ENCODE measurements at places on chromosomes 12 and 14.

DNA sequence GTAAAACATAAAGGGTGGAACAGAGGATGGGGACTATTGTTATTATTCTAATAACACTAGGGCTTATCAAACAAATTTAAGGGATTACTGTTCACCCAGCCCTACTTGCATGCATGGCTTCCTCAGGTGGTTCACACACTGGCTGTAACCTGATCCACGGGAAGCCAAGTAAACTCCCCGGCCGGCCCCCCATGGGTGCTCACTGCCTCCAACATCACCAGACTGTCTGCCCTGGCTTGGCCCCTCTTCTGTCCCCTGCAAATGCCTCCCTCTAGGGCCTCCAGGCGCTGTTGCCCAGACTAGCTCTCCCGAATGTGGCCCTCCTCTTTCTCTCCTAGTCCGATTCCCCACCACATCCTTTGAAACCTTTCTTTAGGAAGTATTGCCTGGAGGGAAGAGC is 18.6 kb downstream of the FAIM2 start:
- no peak for DNase-seq

DNA sequence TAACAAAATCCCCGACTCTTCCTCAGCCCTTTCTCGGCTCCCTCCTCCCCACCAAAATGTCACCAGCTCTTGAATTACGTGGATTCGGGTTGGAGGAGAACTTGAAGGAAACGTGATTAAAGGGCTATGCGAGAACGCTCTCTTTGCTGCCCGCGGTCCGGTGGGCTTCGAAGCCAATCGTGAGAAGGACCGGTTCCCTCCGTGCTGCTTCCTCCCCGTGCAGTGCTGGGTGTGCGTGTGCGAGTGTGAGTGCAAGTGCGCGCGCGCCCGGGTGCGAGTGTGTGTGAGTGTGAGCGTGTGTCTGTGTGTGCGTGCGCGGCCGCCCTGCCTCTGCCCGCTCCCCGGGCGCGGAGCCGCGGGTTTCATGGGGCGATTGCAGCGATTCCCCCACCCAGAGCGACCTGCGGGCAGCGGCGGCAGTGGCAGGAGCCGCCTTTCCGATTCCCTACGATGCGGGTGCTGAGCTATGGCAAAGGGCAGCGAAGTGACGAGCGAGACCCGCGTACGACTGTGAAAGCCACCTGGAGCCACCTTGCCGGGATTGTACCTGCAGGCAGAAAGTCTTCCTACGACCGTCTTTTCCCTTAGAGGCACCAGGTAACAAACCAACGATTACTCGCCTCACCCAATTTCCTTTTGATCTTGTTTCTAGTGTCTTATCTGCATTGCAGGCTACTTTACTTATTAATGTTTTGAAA is 1.4 kb downstream of the LRFN5 start:
- DNase-seq = no peak

GRCh38 chr14:65756880-65757279 is 344.4 kb downstream of the FUT8 start:
- no peak for DNase-seq

GRCh38 chr12:120019197-120019596 is 30.2 kb downstream of the BICDL1 start:
- no peak for DNase-seq

DNA sequence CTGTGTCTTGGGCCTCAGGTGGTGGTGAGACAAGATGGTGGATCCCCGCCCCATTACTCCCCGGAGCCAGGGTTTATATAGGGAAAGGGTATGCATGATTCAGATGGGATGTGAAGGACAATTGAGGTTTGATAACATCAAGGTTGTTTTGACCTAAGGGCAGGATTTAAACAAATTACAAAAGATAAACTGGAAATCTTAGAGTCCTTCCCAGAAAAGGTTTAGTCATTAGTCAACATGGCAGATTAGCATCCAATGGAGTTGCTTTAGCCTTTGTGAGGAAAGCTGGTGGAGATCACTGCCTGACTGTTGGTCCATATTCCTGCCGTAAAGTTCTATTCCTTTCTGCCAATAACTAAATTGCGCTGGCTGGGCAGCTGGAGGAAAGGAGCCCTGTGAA is 15.6 kb upstream of the FRMD6 start:
- no peak for DNase-seq

DNA sequence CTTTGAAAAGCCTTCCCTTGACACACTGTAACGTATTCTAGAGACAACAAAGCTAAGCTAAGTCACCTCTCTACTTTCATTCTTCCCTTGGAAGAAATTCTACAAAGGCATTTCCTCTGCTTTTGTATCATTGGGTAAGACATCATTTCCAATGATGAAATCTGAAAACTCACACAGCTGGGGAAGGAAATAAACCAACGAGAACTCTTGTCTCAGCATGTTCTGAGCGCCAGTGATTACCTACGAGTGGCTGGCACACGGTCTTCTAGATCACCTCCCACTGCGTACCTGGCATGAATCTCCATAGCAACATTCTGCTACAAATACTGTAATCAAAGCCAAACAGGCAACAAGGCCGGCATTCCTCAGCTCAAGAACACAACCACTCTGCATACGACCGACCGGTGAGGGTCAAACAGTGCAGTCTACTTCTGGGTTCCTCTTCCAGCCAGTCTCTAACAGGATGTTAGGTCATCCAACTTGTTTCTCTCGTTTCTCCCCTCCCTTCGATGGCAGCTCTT is 7.6 kb downstream of the VPS37B start:
- DNase-seq = no peak

DNA sequence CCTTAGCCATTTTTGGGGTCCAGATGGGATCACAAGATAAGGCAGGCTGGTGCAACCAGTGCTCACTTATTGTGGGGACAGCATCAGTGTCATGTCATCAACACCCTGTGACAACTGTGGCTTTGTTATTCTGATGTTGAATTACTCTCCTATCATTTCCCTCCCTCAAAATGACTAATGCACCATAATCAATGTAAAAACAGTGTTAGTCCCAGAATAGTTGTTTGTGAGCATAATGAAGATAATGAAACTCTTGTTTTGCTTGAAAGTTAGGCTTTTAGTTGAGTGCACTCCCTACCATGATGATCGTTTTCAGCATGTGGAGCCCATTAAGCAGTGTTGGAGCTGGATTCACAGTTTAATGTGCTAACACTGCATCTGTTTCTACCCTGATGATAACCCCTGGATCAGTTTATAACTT is 151.4 kb downstream of the TMTC2 start:
- DNase-seq = no peak

DNA sequence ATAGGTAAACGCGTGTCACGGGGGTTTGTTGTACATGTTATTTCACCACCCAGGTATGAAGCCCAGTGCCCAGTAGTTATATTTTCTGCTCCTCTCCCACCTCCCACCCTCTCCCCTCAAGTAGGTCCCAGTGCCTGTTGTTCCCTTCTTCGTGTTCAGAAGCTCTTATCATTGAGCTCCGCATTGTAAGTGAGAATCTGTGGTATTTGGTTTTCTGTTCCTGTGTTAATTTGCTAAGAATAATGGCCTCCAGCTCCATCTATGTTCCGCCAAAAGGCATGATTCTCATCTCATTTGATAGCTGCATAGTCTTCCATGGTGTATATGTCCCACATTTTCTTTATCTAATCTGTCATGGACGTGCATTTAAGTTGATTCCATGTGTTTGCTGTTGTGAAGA is 6.9 kb upstream of the GPRC5D start:
- DNase-seq = no peak

GRCh38 chr12:121184425-121184824 is 25.5 kb upstream of the P2RX4 start:
- DNase-seq = no peak

DNA sequence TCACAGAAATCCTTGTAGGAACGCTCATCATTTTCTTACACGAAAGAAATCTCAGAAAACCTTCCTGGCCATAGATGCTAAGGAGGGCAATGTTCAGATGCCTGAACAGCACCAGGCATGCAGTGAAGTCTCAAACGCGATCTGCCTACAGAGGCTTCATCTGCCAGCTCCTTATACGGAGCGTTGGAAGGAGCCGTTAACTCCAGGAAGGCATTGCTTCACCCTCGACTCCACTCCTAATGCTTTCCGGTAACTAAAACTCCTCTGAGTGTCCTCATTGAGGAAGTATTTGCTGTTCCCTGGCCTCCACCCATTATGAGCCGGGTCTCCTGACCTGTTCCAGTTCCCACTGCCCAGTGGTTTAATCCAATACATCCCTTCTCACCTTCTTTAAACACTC is 502.7 kb downstream of the BCL11B start:
- DNase-seq = no peak

DNA sequence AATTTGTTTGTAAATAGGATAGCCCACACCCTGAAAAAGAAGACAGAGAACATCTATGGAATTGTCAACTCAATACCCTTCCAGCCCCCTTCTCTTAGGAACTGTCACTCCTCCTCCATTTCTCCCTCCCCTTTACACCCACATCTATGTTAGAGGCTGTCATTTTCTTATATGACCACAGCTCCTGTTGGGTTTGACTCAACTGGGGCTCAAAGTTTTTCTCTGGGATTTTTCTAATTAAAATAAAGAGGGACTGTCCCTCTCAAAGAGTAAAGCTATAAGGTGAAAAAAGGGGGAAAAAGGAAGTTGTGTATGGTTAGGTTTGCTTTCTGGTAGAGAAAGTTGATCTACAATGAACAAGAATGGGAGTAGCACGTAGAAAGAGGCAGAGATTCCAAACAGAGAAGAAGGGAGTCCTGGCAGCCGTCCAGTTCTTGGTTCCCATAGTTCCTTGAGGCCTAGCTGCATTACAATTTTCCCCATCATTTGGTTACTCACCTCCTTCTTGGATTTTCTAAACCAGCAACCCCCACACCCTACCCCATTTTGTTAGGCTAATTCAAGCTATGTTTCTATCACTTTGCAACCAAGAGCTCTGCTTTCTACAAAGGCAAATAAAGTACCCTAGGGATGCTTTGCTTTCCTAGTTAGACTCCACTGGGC is 44.3 kb upstream of the STK38L start:
- DNase-seq = no peak

DNA sequence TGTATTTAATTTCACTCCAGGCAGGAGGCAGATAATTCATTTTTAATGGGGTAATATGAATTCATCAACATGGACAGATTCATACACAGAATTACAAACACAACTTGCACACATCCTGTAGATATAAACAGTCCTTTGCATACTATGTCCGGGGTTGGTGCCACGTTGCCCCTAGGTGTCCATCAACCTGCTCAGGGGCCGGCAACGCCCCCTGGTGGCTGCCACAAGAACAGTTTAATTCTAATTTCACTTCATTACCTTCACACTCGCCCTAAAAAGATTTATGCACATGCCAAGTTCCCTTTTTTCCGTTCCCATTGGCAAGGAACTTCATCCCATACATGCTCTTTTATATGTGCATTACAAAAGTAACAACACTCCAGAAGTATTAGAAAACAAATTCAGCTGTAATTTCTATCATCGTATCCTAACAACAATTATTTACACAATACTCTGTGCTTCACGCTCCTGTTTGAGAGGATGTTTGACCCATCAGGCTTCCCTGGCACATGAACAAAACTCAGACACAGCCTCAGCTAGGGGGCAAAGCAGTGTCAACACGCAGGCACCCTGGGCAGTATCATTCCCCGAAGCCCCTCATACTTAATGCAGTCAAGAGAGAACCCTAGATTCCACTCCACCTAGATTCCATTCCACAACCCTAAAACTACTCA is 15.5 kb downstream of the MANSC1 start:
- DNase-seq = peak; percentile 72

DNA sequence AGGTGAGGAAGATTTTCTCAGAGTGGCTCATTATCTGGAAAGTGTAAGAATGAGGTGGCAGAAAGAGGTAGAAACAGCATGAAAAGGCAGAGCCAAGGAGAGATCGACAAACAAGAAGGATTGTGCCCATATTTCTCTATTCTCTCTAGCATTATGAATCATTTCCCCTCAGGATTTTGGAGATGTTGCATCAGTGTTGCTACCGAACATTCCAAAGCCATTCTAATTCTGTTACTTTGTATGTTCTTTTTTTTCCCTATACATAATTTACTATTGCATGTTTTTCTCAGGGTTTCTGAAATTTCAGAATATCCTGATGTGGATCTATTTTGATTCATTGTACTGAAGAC is 61.4 kb downstream of the KICS2 start:
- no peak for DNase-seq

DNA sequence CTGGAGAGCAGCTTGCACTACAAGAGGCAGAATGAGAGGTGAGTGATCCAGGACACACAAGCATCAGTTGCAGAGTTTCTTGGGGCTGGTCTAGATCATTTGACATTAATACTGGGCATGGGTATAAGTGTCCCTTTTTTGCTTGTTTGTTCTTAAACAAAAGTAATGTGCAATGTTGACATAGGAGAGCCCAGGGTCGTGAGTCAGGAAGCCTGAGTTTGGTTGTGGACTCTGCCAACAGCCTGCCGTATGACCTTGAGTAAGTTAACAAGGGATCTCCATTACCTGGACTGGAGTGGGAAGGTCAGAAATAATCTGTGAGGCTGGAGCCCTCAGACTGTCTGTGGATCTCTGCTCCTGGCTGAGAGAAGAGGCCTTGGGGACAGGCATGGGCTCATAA is 170.3 kb downstream of the KCNA5 start:
- no peak for DNase-seq

DNA sequence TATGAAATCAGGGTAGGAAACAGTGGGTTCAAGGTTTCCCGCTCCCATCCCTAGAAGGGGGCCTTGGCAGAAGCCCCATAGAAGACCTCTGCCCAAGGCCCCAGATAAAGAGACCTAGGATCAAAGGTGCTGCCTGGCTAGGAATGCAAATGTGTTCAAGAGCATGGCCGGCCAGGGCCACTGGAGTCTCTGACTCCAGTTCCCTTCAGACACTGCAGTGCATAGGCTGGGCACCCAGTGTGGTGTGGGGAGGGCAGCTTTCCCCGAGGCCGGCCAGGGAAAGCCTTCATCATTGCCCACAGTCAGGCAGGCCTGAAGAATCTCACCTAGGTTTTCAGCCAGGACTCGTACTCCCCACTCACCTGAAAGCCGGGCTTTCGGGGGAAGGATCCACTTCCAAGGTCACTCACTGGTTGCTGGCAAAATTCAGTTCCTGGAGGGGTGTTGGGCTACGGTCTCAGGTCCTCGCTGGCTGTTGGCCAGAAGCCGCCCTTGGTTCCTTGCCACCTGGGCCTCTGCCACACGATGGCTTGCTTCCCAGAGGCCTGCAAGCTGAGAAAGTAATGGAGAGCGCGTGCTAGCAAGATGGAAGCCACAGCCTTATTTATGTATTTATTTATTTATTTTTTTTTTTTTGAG is 9.7 kb upstream of the PEBP1 start:
- no peak for DNase-seq

- no peak for DNase-seq
Observed at GRCh38 chr14:64721899-64722298, 17.7 kb downstream of the PLEKHG3 start.

DNA sequence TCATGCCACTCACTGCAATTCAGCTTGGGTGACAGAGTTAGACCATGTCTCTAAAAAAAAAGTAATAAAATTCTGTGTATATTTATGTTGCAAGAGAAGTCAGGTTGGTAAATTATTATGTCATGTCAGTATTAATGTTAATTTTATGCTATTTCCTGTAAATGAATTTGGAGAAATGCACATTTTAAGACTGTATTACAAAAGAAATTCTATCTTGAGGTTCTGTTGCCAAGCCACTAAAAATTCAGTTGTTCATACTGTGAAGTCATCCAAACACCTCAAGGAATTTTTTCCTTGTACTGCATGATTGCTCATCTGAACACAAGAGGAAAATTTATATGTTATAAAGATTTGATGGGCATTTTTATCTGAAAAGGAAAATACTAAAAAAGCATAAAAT is 23.3 kb upstream of the HMGA2 start:
- no peak for DNase-seq

GRCh38 chr12:60230056-60230455 is 634.2 kb downstream of the SLC16A7 start:
- DNase-seq = no peak

Data from activated naive CD8-positive, alpha-beta T cell treated with anti-CD3 and anti-CD28 coated beads, Interleukin-2, amount 50 U/mL, for 24 hours (primary cell).